Fibroblast of villous mesenchyme (primary cell): ENCODE measurements at places on chromosomes 1 and 21. TPM values are rescaled to one million over a fixed set of nuclear protein-coding genes. Genes with fewer than 3 reads are reported as not detected.

C1orf216 gene
- 14.5 and 19.9 TPM in 2 replicates for total RNA-seq

DNA sequence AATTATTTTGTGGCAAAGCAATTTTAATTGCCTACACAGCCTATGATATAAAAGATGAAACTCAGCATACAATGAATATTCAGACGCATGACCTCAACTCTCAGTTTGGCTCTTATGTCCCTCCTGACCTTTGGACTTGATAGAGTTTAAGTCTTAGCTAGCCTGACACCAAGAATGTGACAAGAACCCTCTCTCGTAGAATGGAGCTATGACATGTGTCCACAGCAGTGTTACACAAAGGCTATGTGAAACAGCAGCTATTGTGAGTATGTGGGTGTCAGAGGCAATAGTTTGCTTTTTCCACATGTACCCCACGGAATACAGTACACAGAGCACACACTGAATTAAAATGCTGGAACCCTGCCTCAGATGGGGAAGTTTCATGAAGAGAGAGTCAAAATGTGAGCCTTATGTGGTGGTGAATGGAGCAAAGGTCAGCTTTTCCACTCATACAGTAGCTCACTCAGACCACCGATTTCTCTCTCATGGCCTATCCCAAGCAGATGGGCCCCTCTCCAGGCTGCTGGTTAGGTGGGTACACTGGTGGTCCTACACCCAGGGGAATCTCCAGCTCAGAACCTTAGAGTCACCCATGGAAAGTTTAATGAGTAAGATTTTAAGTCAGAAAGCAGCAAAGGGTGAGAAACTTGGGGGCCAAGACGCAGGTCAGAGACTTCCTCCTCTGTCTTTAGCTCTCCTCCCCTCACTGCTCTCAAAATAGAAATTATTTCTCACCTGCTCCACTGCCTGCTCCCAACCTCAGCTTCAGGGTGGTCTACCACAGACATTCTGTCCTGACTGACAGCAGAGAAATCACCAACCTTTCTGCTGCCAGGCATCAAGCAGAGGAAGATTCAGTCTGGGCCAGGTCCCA, 10.1 kb upstream of the XCL2 start:
- DNase-seq = no peak

GBP4 gene
- 14.2 and 44.5 TPM in 2 replicates for total RNA-seq

DNA sequence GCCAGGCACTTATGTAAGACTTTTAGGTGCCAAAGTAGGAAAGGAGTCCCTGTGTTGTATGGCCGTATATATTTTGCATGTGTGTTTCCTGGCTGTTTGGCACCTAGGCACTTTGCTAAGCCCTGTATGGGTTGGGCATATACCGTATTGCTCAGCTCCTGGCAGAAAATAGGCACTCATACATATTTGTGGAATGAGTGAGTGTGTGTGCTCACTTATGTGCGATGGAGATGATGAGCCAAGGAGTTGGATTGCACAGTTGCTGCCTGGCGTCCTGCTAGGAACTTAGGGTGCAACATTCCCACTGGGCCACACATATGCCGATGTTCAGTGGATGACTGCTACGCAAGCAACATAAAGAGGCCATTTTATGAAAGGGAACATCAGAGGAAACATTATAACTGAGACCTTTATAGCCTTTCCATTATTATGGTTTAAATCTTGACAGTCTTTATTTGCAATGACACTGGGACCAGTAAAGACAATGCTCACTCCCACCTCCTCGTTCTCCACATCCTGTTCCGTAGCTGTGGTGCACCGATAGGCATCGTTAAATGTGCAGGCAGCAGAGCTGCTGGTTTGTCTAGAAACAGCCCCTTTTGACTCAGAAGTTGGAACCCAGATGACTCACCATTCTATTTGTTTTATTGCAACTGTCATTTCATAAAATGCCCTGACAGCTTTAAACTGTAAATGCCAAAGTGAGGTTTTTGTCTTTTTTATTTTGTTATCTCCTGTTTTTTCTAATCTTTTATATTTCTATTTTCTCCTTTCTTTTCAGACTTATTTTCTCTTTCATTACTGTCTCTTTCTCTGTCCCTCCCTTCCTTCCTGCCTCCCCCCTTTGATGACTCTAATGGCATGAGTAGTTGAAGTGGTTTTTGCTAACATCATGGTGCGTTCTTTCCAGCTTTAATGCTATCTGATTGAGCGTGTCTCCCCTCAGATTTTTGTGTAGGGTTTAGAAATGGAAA, 36.1 kb downstream of the PEX14 start:
- DNase-seq = peak; percentile 72

ERICH3 gene
- total RNA-seq = not detected in 2 replicates

KLHDC7A gene
- not detected in 2 replicates for total RNA-seq

CNST gene
- total RNA-seq = 27.7 and 44.0 TPM in 2 replicates

SPRR2E gene
- total RNA-seq = not detected in 2 replicates

DNA sequence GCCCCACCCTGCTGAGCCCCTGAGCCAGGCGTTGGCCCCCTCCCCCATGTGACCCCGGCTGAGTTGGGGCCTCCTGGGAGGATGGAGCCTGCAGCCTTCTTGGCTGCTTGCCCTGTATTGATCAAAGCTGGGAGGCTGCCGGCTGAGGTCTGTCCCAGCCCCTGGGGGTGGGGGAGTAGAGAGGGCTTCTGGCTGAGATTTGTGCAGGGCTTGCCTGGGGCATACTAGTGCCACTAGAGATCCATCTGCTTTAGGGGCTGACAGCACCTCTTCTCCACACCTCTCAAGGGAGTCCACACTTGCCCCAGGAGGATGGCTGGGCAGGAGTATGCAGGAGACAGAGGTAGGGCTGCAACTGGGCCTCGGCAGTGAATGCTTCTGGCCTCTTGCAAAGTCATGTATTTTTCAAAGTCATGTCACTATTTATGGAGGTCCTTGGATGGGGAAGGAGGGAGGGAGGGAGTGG, 53.6 kb upstream of the SSBP3 start:
- no peak for DNase-seq

GRCh38 chr1:9558271-9558945, 19.1 kb downstream of the SLC25A33 start:
- no peak for DNase-seq

GRCh38 chr21:32658524-32658923, 46.3 kb upstream of the CFAP298 start:
- DNase-seq = no peak

CLCA2 gene
- 0.43 TPM in 1 of 2 replicates, not detected in the other for total RNA-seq

GRCh38 chr1:171486048-171486519, 754 bp downstream of the PRRC2C start:
- peak; percentile 84 for DNase-seq

- DNase-seq = peak; percentile 21
Observed at GRCh38 chr1:200867018-200867811, 5.6 kb upstream of the GPR25 start.

DNA sequence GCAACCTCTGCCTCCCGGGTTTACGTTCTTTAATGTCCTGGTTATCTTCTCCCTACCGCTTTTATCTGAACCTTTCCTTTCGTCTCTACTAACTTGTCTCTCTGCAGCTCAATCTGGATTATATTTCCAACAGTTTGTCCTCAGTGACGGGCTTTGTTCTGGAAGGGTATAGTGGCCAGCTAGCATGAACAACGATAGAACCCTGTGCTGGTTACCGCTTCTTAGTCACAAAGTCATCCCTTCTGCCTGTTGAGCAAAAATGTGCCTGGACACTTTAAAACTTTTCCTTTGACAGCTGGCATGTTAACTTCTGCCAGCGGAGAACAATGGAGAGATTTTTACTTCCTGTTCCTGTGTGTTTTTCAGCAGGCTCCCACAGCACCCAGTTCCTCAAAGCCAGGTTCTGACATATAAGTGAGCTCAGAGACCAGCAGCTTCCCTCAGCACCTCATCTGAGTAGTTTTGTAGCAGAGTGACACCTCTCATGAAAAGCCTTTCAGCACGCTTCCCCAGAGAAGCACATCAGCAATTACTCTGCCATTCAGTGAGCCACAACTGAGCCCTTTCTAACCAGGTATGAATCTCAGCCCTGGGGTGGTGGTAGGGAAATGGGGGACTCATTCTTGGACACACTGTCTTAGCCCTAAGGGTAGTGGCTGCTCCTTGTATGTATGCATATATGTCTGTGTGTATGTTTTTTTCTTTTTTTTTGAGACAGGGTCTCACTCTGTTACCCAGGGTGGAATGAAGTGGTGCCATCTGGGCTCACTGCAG, 23.6 kb upstream of the CCDC17 start:
- DNase-seq = no peak

DNA sequence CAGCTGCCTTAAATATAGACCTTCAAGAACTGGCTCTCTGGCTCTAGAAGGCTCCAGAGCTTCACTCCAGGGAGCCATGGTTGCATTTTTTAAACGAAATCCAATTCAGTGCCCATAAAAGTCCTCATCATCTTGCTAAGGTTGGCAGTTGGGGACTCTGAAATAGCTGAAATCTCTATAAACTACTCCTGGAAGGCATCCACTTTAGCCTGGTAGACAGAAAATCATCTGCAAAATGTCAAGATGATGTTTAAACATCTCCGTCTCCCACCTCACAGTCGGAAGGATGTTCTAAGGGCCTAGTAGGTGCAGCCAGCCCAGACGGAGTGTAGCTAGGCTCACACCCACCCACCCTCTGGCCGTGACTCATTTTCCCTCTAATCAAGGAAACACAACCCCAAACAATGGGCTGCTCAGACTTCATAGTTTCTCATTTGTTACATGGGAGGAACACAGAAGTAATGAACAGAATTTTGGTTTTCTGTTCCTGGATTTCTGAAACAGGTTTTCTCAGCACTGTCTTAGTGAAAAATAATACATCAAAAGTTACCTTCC, 235.4 kb upstream of the KAZN start:
- no peak for DNase-seq
